ENCODE measurements at places on chromosomes 5 and 9.

GRCh38 chr5:150615141-150615699 lies 25.2 kb upstream of the SYNPO start:
- DNase-seq: no peak

DNA sequence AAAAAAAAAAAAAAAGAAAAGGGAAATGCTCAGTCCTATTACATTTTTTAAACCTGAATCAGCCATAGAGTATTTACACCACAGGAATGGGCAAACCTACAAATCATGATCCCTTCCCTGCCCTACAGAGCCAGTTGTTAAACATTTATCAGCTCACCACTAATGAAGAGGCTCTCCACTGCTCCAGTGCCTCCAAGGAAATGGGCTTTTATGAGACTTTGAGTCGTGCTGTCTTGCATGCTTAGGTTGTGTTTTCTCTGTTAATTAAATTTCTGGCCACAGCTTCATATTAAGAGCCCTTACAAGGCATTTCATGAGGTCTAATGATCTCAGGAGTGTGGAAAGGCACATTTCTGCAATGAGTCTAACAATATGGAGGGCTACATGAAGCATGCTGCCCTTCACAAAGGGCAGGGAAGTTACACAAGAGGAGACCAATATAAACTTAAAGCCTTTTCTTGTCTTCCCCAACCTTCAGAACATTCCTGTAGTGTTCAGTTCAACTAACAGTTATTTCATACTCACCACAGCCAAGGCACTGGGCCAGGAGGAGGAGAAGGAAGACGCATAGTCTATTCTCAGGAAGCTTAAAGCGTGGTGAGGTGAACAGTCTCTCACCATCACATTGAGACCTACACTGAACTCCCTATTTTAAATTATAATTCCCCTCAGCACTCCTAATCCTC lies 140.1 kb upstream of the ABCA1 start:
- DNase-seq: no peak

GRCh38 chr9:9061627-9062026 lies 1262.0 kb upstream of the DMAC1 start:
- DNase-seq: no peak

GRCh38 chr5:72147569-72147968 lies 40.3 kb downstream of the MAP1B start:
- no peak for DNase-seq

DNA sequence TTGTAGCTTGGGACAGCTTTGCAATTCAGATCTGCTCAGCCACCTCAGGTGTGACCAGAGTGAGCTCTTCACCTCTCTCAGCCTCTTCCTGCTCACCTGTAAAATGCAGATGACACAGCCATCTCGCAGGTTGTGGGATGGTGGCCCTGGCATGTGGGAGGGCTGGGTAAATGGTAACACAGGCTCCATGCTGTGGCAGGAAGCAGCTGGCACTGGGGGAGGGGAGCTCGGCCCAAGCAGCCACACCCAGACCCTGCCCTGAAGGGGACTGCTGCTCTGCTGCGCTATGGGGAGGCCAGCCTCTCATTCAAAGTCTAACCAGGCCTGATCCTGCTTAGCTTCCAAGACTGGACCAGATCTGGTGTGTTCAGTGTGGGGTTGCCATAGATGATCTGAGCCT lies 24.1 kb downstream of the PHF2 start:
- DNase-seq: no peak

GRCh38 chr9:3299872-3300271 lies 225.9 kb downstream of the RFX3 start:
- DNase-seq: no peak

DNA sequence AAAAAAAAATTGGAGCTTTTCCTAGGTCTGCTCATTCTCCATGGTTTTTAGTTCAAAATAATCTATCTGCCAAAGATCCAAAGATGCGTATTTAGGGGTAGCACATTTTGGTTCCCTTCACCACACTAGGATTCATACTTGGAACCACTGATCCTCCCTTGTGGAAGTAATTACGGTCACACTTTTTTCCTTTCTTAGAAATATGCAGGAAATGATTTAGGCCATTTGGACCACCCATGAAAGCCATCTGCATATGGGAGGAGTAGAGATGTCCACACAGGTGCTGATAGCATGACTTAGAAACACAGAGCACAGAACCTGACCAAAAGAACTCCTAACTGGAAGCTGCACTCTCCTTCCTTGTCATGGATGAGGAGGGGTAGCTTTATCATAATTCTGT lies 105.9 kb upstream of the RAI14 start:
- no peak for DNase-seq

GRCh38 chr5:141135718-141136266 lies 786 bp downstream of the PCDHB5 start:
- DNase-seq: no peak
